DMS153 (cell line): ENCODE measurements at places on chromosomes 12 and 14.

- no peak for DNase-seq
Observed at GRCh38 chr12:52806821-52807543, 6.9 kb downstream of the KRT4 start.

GRCh38 chr12:122793685-122794106 lies 19.3 kb downstream of the CCDC62 start:
- peak; percentile 51 for DNase-seq

GRCh38 chr12:41514021-41514777 lies 326.1 kb downstream of the PDZRN4 start:
- DNase-seq: peak; percentile 69

DNA sequence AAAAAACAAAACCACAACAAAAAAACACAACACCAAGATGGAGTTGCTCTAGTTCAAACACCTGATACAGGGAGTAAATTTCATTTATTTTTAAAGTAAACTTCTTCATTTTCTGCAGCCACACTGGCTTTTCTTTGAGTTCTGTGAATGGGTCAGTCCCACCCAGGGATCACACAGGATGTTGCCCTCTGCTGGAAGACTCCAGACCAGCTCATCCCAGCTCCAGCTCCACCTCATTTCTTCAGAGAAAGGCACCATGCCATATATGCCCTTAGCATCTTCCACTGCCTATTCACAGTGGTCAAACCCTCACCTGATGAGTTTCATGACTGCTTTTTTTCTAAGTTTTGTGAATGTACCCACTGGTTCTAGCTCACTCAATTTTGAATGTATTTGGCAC lies 8.0 kb downstream of the GLIPR1 start:
- DNase-seq: no peak

DNA sequence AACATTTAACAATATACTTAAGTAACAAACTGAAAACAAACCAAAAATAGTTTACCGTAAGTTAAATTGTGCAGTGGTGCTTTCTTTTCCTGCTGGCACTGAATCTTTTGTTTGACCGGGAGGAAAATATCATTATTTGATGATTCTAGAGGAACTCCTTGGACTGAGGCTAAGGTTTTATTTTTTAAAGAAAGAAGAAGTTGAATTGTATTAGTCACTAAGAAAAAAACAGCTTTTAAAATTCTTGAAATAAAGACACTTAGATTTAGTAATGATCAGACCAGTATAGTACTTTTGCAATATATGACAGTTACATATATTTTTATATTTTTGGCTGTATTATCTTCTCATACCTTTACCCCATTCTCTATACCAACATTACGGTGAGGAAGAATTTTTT lies 10.3 kb downstream of the MIS18BP1 start:
- no peak for DNase-seq

GRCh38 chr12:8226355-8226754 lies 1.1 kb downstream of the FAM90A1 start:
- no peak for DNase-seq

- no peak for DNase-seq
Observed at GRCh38 chr14:52219488-52220084, 47.9 kb upstream of the PTGDR start.

- peak; percentile 85 for DNase-seq
Observed at GRCh38 chr14:56585461-56586084, 6.0 kb downstream of the TMEM260 start.

DNA sequence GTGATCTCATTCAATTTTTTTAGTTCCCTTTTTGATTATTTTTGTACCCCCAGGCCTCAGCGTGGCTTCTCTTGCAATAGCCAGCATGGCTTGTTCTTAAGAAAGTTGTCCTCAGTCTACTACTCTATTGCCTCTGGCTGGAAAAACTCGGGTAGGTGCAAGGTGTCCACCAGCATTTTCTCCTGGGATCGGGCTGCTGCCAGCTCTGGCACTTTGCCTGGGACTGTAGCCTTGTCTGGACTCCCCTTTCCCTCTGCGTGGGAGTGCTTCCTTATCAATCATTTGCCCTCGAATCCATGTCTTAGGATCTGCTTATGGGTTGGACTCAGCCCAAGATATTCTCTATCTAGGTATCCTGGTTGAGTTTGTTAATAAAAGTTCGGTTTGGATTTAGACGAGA lies 773.4 kb downstream of the DIO2 start:
- DNase-seq: no peak

DNA sequence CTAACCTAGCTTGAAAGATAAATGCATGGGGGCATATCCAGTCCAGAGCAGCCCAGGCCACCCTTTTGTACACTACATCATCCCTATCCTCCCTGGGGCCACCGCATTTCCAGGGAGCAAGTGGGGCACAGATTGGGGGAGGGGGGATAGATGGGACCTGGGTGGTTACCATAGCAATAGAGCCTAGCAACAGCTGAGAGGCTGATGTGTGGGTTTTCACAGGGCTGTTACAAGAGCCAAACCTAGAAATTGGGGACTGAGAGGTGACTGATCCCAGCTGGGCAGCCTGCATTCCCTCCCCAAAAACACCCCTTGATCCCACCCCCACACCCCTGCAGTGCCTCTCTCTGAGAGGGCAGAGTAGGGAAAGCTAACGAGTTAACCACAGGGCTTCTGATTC lies 3.7 kb upstream of the ZNF384 start:
- DNase-seq: no peak

DNA sequence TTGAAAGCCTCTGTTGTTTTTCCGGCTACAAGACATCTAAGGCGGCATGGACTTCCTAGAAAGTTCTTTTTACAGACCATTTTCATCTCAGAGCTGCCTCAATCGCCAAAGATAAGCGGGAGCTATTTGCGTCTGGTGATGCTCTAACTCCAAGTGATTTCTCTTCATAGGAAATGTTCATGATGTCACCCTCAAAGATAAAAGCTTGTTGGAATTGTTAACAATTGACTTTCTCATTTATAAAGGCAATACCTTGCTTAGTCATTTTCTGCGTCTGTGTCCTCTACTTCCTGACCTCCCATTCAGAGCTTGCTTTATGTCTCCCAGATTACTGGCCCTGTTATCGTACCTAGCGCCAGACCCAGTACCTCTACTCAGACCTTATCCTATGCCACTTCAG lies 259.0 kb upstream of the G2E3 start:
- DNase-seq: no peak

DNA sequence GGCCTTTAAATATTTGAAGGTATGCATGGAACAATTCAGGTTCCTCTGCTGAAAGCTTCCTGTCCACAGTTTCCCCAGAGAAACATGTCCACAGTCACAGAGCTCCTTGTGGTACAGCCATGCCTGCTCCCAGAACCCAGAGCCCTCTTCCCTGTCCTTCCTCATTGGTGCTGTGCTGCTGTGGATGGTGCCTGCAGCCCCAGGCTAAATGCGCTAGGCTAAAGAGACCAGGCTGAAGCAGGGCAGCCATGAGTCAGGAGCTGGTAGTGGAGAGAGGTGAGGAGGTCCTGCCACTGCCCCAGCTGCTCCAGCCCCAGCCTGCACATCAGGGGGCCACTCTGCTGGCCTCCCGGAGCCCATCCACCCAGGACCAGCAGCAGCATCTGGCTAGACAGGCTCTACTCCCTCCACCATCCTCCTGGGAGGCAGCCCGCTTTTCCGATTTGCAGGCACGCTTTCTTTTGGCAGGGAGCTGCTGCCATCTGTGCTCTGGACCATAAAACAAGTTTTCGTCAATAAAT lies 65.4 kb upstream of the DDX11 start:
- DNase-seq: no peak

GRCh38 chr14:83887866-83888265 lies 1642.1 kb upstream of the FLRT2 start:
- no peak for DNase-seq

GRCh38 chr12:1217191-1217949 lies 226.3 kb downstream of the ERC1 start:
- DNase-seq: no peak

DNA sequence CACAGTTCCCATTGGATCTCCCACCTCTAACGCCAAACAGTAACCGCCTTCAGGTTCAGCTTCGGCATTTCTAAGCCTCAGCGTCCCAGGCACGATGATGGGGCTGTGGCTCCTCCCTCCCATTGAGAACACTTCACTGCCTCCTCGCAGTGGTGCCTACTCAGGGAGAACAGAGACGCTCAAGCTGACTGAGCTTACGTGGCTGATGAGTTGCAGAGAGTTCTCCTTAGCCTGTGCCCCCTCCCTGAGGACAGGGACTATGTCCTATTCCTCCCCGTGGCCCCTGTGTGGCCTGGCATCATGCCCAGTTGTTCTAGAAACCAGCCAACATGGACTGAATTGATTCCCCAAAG lies 87.0 kb downstream of the ITPK1 start:
- DNase-seq: no peak

- DNase-seq: no peak
Observed at GRCh38 chr12:88272456-88272855, 130.3 kb downstream of the TMTC3 start.

- DNase-seq: no peak
Observed at GRCh38 chr14:32011225-32011624, 65.9 kb upstream of the ARHGAP5 start.

DNA sequence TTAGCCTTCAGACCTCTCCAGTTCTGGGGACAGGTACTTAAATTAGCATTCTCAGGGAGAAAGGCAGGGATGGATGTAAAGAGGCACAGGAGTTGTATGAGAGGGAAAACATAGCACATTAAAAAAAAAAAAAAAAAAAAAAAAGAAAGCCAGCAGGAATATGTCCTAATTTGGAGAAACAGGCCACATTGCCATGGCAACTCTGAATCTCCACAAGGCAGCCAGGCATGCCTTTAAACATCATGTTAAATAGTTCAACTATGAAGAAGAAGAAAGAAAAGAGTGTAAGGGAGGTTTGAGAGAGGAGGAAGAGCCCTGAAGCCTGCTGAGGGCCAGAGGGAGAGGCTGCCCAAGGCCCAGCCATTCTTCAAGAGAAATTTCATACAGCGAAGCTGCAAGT lies 145.8 kb downstream of the GRIN2B start:
- DNase-seq: no peak

DNA sequence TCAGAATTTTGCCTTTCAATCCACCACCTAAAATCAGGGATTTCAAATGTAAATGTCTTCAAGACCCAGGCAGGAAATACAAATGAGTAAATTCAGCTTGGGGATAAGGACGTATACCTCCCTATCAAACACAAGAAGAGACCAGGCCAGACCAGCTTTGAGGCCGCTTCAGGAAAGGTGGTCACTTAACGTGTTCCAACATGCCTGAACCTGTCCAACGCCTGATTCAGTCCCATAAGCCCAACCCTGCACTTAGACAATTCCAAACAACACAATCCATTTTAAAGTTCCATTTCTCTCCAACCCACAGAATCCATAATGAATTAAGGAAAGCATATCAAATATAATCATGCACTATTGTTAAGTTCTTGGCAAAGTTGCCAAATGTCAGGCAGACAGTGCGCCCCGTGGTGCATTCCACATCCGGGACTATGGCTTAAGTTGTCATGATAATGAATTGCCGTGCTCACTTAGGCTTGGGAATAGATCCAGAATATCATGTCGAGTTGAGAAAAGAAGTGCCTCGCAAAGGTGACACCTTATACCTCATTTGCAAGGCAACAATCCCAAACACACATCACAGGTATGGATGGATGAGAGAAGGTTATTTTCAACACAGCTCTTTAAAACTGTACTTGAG lies 35.5 kb downstream of the CCDC60 start:
- DNase-seq: peak; percentile 91

- DNase-seq: no peak
Observed at GRCh38 chr14:52918486-52918885, 32.4 kb downstream of the FERMT2 start.

DNA sequence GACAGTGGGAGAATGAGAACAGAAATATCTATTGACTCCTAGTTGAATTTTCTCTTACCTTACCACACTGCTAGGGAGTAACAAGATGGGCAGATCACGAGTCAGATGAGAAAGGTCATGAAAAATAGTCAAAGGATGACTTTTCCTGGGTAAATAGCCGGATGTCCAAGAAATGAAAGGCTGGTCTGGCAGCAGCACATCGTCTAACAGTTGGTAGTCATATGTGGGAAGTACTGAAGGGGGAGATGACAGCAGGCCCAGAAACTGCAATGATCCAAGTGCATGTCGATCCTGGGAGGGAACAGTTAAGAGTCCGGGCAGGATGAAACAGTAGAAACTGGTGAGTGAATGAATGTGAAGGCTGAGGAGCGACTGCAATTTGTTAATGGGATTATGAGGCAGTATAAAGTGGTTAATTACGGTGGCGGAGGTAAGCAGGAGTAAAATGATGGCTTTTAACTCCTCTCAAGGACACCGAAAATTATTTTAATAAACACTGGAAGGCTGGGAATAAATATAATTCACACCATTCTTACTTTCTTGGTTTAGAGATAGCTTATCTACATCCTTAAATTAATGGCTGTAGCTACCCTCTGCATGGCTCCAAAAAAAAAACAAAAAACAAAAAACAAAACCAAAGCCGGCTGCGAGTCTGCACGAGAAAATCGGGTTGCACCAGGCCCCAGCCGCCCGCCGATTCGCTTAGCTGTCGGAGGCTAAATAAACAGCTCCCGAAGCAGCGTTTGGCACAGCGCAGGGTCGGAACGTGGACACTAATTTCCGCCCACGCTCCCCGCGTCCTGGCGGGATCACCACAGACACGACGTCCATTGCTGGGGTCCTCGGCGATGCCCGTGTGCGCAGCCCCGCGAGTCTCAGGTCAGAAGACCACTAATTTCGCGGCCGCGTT lies 1.0 kb upstream of the ERC1 start:
- DNase-seq: peak; percentile 34

DNA sequence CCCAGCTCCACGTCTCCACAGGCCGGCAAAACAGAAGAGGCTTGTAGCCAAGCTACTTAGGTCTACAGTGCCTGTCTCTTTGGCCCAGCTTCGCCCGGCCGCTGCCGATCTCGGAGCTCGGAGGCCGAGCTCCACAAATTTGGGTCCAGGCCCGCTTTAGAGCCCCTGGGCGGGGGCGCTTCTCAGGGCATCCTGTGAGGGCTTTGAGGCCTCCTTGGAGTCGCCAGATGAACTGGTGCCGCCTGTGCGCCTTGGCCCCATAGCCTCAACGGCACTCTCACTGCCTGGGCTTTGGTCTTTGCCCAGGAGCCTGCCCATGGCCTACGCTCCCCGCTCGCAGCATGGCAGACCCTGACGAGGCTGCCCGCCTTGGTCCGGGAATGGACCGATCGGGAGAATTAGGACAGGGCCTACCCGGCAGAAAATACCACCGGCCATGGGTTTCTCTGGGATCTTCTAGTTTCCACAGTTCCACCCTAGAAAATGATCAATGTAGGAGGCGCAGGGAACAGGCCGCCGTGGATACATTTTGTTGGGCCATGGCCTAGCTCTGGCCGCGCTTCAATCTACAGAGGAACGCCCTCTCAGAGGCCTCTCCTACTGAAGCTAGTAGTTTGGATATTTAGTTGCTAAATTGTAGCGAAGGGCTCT lies 953 bp upstream of the NKX2-8 start:
- DNase-seq: no peak
